Naive B cell (primary cell): ENCODE measurements at places on chromosomes 1 and 21.

DNA sequence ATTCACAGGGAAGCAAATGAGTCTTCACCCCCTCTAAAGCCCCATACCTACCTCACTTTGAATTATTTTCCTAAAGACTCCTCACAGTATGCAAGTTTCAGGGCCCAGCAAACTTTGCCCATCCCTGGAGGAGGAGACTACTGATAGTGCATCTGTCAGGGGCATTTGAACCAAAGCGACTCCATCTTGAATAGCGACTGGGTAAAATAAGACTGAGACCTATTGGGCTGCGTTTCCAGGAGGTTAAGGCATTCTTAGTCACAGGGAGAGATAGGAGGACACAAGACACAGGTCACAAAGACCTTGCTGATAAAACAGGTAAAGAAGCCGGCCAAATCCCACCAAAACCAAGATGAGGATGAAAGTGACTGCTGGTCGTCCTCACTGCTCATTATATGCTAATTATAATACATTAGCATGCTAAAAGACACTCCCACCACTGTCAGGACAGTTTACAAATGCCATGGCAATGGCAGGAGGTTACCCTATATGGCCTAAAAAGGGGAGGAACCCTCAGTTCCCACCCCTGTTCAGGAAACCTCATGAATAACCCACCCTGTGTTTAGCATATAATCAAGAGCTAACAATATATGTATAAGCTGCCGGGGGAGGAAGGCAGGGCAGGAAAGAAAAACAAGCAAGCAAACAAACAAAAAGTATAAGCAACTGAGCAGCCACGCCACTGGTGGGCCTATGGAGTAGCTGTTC, 3.3 kb upstream of the PKNOX1 start:
- no peak for DNase-seq
- no peak overlapping the region for H3K4me3 ChIP-seq
- no peak overlapping the region for H3K27ac ChIP-seq
- H3K4me1 ChIP-seq, result peaks cover 6% of the 10 kb centered on the region

DNA sequence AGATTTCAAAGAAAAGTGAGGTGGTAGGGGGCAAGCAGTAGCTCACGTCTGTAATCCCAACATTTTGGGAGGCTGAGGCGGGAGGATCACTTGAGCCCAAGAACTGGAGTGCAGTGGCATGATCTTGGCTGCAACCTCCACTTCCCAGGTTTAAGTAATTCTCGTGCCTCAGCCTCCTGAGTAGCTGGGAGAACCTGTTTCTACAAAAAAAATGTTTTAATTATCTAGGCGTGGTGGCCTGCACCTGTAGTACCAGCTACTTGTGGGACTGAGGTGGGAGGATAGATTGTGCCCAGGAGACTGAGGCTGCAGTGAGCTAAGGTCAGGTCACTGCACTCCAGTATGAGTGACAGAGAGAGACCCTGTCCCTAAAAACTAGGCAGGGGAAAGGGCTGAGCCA, 2.6 kb upstream of the TSPAN1 start:
- H3K36me3 ChIP-seq, result no peaks in the 10 kb centered on the region
- no peak overlapping the region for H3K27ac ChIP-seq
- peaks cover 6% of the 10 kb centered on the region for H3K27me3 ChIP-seq

DNA sequence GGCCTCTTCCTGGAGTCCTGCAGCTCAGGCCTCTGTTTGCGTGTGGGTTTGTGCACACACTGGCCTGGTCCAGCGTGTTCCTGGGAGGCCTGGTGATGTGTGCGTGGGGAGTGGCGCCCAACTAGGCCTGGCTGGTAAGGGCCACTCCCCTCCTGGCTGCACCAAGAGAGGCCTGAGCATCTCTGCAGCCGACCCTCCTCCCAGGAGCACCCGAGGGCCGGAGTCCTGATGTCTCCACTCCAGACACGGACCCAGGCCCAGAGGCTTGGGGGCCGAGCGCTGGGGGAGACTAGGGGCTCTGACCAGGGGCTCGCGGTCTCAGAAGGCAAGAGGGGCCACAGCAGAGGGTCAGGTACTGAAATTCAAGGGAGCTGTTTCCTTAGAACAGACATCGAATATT, 33.3 kb downstream of the MORN1 start:
- no peaks in the 10 kb centered on the region for H3K4me1 ChIP-seq
- no peaks in the 10 kb centered on the region for H3K27me3 ChIP-seq
- no peak overlapping the region for H3K4me3 ChIP-seq
- H3K36me3 ChIP-seq, result peaks cover 7% of the 10 kb centered on the region

- H3K36me3 ChIP-seq, result peaks cover 18% of the 10 kb centered on the region
- no peak overlapping the region for H3K4me3 ChIP-seq
- H3K27ac ChIP-seq, result no peak overlapping the region
Measured at GRCh38 chr1:157523774-157524493, 28.4 kb downstream of the FCRL5 start.

DNA sequence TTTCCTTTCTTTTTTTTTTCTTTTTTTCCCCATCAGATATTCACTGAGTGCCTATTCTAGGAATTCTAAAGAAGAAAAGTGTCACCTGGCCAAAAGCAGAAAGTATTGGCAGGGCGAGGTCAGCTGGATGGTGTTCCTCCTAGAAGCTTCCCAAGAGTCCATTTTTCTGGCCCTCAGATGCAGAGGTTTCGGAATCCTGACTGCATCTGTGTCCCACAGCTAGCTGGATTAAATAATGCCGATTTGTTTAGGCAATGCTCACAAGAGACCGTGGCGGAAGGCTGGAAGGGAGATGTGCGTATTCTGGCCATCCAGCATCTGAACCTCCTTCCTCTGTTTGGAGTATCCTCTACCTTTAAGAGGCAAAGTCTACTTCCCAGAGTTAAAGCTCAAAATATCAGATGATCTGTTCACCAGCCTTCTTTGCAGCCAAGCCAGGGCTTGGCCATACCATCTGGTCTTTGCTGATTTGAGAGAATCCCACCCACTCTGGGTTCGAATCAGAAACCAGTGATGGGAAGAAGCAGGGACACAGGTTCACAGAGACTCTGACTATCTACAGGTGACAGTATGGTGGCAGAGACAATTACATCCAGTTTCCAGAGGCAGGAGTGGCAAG, 5.4 kb upstream of the TENT5C start:
- no peak for DNase-seq
- peaks cover 8% of the 10 kb centered on the region for H3K27me3 ChIP-seq
- H3K36me3 ChIP-seq, result no peaks in the 10 kb centered on the region
- H3K27ac ChIP-seq, result no peak overlapping the region

DNA sequence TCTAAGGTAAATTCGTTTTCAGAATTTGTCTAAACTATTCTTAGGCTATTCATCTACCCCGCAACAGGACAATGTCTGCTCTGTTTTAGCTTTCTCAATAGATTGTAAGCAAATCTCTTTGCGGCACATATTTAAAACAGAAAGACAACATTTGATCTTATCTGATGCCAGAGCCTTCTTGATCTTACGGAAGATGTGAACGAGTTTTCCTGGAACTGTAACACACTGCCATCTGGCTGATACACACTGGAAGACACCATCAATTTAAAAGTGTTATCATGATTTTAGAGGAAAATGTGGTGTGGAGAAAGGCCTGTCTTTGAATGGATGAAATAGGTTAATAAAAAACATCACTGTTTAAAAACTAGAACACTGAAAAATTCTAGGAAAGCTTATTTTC, 36.1 kb downstream of the COA6 start:
- H3K4me3 ChIP-seq, result no peak overlapping the region
- H3K36me3 ChIP-seq, result peaks cover 22% of the 10 kb centered on the region
- no peak for DNase-seq
- H3K4me1 ChIP-seq, result no peaks in the 10 kb centered on the region
- H3K27me3 ChIP-seq, result no peaks in the 10 kb centered on the region

- H3K4me1 ChIP-seq, result peaks cover 10% of the 10 kb centered on the region
- no peaks in the 10 kb centered on the region for H3K27me3 ChIP-seq
- no peak for DNase-seq
- no peak overlapping the region for H3K4me3 ChIP-seq
- peaks cover 5% of the 10 kb centered on the region for H3K36me3 ChIP-seq
Measured at GRCh38 chr1:45827256-45827655, 23.8 kb downstream of the MAST2 start.
